ENCODE measurements at places on chromosomes 12 and 14.

DNA sequence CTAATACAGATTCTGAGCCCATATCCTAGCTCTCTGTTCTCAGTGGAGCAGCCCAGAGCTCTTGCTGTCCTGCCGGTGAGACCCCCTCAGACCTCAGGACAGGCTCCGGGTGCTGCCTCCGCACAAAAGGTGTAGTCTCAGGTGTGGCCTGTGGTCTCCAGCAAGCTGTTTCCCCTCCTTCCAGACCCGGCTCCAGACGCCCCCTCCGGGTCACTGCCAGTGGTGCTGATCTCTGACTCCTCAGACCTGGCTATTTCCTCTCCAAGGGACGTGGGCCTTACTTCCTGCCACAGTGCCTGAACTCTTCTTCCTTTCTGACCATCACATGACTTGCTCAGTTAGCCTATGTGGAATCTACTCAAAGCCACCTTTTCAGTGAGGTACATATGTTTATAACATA lies 337.5 kb downstream of the GLT1D1 start:
- DNase-seq: no peak

GRCh38 chr12:32477714-32478113 lies 78.4 kb downstream of the FGD4 start:
- DNase-seq: no peak

DNA sequence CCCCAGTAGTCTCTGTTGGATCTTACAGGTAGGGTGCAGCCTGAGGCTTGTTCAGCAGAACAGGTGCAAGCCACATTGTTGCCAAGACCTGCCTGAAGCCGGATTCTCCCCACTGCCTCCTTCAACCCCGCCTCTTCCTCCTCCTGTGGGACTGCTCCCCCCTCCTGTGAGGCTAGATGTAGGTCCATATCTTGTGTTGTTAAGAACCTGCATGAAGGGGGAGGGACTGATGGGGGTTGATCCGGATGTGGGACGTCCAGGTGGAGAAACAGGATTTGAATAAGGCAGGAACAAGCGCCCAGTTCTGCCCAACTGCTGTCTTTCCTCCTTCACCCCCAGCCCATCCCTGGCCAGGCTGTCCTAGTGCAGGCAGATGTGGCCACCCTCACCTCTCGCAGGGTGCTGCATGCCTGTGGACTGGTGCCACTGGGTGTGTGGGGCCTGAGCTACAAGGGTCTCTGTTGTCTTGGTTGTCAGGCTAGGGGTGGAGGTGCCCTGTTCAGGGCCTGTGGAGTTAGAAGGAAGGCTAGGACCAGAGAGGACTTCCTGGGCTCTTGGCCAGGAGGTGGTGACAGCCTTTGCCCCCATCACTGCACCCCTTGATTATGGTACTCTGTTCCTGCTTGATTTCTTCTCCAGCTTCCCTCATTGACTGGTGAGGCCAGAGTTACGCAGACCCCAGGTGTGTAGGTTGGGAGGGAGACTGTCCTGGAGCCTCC lies 1.4 kb downstream of the NR4A1 start:
- DNase-seq: no peak

DNA sequence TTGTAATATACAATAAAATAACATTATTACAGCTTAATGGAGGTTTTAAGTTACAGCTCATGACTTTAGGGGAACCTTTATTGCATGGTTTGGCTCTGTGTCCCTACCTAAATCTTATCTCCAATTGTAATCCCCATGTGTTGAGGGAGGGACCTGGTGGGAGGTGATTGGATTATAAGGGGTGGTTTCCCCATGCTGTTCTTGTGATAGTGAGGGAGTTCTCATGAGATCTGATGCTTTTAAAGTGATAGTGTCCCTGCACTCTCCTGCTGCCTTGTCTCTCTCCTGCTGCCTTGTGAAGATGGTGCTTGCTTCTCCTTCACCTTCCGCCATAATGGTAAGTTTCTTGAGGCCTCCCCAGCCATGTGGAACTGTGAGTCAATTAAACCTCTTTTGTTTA lies 132.1 kb upstream of the SYT1 start:
- DNase-seq: no peak

DNA sequence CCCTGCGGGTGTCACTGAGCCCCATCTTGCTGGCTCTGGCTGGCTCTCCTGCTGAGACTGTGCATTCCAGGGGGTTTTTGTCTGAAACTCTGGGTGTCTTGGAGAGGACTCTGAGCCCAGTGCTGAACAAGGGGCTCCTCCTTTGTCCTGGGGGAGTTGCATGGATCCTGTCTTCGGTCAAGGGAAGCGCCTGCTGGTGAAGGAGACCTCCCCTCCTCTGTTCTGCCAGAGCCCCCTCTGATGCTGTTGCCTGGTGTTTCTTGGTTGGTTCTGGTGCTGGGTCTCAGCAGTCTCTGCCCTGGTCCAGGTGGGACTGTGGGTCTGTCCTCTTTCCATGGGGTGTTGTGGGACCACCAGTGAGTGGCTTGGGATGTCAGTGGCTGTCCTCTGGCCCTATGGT lies 380.9 kb downstream of the TMEM121 start:
- no peak for DNase-seq

GRCh38 chr12:120230326-120230973 lies 29.5 kb upstream of the RPLP0 start:
- DNase-seq: no peak

GRCh38 chr12:121154793-121155375 lies 22.2 kb downstream of the P2RX7 start:
- DNase-seq: no peak

DNA sequence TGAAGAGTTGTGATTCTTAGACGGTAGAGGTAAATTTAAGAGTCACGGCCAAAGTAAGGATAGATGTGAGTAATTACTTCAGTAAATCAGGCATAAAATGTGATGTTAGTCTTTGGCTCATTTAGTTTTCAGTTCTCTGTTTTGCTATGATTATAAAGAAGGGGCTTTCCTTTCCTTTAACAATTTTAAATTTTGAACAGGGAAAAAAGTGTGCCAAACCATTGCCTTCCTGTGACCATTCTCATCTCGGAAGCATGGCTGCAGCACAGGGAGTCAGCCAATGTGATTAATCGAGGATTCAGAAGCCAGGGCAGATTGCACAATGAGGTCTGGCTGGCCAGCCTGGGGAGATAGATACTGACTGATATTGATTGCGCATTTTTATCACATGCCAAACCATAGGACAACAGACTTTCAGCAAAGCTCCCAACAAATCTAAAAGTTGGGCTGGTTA lies 480.2 kb upstream of the PRICKLE1 start:
- no peak for DNase-seq

GRCh38 chr14:77151245-77151644 lies 9.7 kb upstream of the ZDHHC22 start:
- peak; percentile 55 for DNase-seq

GRCh38 chr14:63853831-63854293 lies 1.1 kb downstream of the SYNE2 start:
- no peak for DNase-seq

- no peak for DNase-seq
Observed at GRCh38 chr14:40870252-40870651, 736.4 kb upstream of the LRFN5 start.

DNA sequence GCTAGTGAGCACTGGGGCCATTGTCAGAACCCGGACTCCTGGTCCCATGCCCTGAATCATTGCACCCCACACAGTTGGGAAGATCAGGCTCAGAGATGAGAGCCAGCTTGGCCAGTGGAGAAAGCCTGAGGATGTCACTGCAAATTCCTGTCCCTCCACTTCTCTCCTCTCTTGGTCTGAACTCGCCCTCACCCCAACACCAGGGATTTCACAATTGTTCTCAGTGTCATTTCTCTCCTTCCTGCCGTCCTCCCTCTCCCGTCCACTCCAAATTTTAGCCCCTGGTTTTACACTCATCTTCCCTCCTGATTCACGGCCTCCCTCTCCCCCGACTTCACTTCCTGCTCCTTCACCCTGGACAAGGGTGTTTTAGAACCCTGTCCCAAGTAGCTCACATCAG lies 11.1 kb downstream of the KRT75 start:
- DNase-seq: no peak

DNA sequence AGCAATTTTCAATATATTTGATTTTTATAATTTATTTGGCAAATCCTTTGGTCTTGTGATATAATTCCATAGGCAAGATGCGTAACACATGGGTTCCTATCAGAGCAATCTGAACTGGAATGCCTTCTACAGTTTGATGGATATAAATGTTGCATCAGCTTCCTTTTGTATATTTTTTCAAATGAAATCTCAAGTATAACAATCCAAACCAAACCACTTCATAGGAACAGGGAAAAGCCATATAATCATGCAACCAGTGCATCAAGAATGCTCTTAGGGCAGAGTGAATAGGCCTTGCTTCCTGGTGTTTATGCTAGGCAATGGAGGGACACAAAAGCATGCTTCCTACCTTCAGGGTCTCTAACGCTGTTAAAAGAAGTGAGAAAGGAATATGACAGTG lies 34.5 kb downstream of the EFCAB11 start:
- DNase-seq: no peak

GRCh38 chr12:124914392-124915238 lies at the start of gene UBC:
Gene UBC (minus strand): TSS chr12:124914650. CDS start chr12:124913771, 879 bp downstream.
- DNase-seq: no peak

- no peak for DNase-seq
Observed at GRCh38 chr12:121537814-121538698, 42.8 kb downstream of the KDM2B start.

GRCh38 chr12:55658635-55659391 lies 22.1 kb downstream of the OR10P1 start:
- DNase-seq: no peak

- DNase-seq: no peak
Observed at GRCh38 chr12:87231818-87232217, 797.4 kb downstream of the C12orf50 start.

GRCh38 chr12:52216807-52217206 lies 16.2 kb upstream of the KRT7 start:
- no peak for DNase-seq

DNA sequence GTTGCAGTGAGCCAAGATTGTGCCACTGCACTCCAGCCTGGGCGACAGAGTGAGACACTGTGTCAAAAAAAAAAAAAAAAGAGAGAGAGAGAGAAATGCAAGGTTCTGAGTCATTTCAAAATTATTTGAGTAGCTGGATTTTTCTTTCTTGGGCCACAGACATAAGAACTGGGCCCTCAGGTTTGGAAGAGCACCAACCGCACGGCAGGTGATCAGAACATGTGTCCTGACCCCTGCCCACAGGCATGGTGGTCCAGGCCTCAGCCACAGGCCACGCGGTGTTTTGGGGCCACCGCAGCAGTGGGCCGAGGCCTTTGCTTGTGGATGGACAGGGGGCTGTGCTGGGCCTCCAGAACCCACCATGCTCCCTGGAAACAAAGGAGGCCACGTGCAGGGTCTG lies 126.7 kb downstream of the CALM1 start:
- no peak for DNase-seq

GRCh38 chr12:19915392-19916195 lies 452.7 kb upstream of the PDE3A start:
- peak; percentile 23 for DNase-seq

DNA sequence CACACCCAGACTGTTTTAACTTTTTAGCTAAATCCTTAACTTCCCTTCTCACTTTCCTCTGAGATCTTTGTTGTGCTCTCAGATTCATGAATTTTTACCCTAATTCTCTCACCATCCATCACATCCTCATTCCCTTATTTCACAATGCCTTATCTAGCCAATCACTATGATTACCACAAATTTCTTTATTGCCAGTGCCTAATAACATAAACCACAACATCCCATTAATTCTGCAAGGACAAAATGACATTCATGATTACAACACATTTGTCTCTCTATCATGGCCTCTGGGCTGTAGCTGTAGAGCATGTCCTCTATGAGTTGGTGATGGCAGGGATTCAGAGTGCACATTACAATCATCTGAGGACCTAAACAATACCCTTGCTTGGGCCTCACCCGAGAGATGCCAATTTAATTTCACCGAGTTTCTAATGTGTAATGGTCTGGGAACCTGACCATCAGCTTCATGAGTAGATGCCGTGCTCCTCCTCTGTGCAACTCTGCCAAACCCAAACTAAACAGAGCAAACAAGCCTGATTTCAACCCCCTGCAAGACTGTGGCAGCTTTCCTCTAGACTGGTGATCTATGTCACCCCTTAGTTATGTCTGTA lies 99.3 kb downstream of the SPTSSA start:
- no peak for DNase-seq

- DNase-seq: no peak
Observed at GRCh38 chr12:97560350-97560749, 97.7 kb downstream of the RMST start.

Measured in SHP77 (cell line).